ENCODE measurements at places on chromosomes 12 and 14.

GRCh38 chr14:60204104-60204842 is 39.1 kb upstream of the DHRS7 start:
- no peak for DNase-seq

DNA sequence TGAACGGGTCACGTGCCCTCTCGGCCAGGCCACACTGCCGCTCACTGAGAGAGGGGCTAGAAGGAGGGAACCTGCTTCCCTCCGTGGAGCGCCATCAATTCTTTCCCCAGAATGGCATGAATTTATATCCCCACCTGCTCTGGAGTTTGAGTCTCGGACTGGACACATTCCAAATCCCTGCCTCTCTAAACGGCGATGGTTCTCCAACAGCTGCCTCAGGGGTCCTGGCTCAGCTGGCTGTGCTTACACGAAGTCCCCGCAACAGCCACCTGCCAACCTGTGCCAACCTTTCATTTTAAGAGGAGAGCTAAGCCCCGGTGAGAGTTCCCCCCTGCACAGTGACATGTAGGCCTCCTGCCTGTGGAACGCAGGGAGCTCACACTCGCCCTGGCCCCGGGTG is 73.2 kb downstream of the RIMBP2 start:
- no peak for DNase-seq

DNA sequence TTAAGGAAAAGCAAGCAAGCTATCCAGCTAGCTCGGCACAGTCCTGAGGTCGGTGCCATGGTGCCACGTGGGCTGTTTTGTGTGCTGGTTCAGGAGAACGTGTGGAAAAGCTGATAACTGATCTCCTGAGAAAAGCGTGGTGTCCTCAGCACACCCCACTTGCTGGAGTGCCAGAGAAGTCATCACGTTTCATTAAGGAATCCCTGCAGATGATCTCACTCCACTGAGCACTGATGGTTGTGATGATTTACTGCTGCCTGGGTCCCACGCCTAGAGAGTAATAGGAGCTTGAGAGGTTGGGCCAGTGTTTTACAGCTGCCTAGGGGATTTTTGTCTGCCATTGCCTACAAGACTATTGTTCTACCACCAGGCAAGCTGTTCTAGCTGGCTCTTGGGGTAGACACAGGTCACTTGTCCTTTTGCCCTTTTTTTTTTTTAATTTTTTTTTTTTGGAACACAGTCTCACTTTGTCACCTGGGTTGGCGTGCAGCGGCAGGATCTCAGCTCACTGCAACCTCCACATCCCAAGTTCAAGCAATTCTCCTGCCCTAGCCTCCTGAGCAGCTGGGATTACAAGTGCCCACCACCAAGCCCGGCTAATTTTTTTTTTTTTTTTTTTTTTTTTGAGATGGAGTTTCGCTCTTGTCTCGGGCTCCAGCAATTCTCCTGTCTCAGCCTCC is 42.3 kb upstream of the EVL start:
- DNase-seq, result no peak

DNA sequence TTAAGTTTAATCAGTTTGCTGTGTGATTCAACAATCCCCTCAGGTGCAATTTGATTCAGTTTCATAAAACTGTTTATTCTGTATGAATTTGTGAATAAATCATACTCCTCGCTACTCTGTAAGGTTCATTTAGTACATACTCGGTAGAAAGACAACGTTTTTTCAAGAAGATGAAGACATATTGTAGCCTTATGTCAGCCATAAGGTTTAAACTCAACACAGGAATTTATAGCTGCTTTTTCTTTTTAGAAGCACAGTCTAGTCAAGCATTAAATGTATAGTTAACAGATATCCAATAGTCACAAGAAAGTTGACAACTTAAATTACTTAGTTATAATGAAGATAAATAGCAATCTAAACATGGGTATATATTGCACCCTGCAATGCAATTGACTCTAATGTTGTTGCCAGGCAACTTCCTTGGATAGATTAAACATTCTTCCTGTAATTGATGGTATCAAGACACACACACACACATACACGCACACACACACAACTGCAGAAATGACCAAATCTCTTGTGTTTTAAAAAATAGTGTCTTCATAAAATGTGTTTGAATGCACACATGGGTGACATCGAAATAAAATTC is 151.5 kb upstream of the MGAT4C start:
- DNase-seq, result no peak

DNA sequence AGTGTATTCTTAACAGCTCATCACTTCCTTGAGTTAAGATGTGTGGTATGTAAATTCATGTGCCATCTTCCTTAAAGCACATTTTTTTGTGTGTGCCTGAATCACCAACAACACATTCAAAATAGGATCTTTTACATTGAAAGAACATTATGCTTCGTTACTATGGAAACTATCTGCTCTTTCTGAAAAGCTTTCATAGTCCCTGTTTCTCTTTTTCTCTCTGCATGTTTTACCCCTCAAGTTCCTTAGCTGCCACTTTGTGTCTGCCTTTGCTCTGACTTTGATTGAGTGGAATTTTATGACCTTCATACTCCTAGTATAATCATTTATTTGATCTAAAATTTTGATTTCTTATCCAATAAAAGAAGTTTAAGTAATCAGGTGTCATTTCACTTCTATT is 880.3 kb upstream of the FOXG1 start:
- DNase-seq, result no peak

- no peak for DNase-seq
These were observed 518.4 kb downstream of the MED13L start for GRCh38 chr12:115758877-115759620.

GRCh38 chr12:115362339-115362976 is 678.5 kb upstream of the TBX3 start:
- DNase-seq, result no peak

Data from forelimb muscle (tissue), 1 donor.